ENCODE measurements at places on chromosomes 1 and 21.

- DNase-seq, result no peak
Observed at GRCh38 chr1:34002810-34003209, 138.9 kb downstream of the HMGB4 start.

- DNase-seq, result no peak
Observed at GRCh38 chr1:43143441-43143888, 28.6 kb downstream of the EBNA1BP2 start.

- no peak for DNase-seq
Observed at GRCh38 chr1:235980976-235981375, 83.9 kb downstream of the NID1 start.

DNA sequence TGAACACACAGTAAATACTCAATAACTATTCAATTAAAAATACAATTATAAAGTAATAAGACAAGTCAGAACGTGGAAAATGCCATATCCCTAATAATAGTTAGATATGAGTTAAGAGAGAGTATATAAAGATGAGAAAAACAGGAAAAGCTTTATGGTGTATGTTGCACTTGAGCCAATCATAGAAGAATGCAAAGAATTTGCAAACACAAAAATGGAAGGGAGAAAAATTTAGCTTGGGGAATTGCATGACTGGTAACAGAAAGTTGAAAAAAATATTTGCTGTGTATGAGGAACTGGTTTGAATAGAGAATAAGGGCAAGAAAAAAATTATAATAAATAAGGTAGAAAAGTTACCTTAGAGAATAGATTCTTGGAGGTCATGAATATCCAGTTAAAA lies 739.6 kb upstream of the CXADR start:
- no peak for DNase-seq

- DNase-seq, result peak; percentile 66
Observed at GRCh38 chr1:84619383-84620102, 45.3 kb upstream of the CTBS start.
